GDM1 (cell line): ENCODE measurements at places on chromosomes 11 and 22.

DNA sequence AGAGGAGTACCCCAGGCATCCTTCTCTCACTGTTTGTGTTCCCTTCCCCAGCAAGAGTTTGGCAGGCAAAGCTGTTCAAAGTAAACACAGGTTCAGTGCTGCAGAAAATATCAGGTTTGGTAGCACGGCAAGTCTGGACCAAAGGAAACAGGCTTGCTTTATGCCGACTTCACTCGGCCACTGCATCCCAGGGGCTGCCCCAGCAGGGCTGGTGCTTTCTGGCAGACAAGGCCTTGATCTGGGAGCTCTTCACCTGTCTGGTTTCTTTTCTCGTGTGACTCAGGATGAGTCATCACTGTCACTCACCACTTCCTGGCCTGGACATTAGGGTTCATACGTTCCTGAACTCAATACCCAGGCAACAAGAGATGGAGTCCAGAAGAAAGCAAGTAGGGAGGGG is 52.6 kb upstream of the NAV2 start:
- DNase-seq, result no peak

GRCh38 chr11:62004473-62004872 is 37.0 kb upstream of the FTH1 start:
- no peak for DNase-seq

- no peak for DNase-seq
Measured at GRCh38 chr11:1761857-1762536, 1.7 kb downstream of the CTSD start.

- no peak for DNase-seq
Measured at GRCh38 chr22:27206374-27207133, 549.2 kb downstream of the MIAT start.

DNA sequence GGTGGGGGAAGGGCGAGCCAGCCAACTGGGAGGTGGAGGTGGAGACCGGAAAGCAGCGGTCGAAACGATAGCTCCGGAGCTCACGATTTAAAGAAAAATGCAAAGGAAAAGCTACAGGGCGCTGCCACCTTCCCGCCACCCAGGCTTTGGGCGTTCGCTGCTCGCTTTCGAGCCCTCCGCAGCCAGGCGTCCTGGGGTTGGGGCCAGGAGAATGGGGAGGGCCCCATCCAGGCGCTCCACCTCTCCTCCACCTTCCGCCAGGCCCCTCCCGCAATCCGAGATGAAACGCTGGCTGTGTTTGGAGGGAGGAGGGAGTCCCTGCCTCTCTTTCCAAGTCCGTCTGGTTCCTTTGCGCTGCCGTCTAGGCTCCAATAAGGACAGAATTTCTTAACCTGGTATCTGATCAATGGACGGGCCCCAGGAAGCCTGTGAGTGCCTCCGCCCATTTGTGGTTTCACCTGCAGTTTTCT is 483 bp upstream of the ABTB2 start:
- DNase-seq, result no peak

DNA sequence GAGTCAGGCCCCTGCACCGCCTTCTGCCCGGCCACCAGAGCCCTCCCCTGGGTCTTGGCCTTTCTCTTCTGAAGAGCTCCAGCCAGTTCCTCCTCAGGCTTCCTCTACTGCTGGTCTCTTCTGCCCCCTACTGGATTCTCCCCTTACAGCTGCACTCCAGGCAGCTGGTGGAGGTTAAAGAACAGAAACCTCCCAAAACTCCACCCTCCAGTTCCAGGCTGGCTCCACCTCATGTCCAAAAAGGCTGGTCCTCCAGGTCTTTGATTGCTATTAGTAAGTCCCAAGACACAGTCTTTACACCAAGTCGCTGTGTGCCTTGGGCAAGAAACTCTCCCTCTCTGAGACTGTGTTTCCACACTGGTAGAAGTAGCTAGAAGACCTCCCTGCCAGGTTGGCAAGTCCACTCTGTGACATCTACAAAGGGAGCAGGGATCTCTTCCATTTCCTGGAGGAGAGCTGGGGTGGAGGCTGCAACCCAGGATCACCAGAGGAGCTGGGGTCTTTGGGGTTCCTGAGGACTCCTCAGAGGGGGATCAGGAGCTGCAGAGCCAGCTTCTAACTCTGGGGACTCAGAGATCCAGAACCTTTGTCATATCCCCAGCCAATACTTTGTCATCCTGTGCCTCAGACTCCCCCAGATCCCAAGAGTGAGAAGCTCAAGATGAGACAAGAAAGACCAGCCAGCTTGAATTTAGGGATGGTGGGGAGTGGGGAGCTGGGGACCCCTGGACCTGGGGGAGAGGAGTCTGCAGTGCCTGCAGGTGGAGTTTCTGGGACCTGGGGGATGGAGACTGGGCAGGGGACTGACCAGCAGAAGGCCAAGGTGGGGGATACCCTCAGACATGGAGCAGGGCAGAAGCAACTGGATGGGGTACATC is 3.4 kb upstream of the IGLL5 start:
- peak; percentile 70 for DNase-seq

DNA sequence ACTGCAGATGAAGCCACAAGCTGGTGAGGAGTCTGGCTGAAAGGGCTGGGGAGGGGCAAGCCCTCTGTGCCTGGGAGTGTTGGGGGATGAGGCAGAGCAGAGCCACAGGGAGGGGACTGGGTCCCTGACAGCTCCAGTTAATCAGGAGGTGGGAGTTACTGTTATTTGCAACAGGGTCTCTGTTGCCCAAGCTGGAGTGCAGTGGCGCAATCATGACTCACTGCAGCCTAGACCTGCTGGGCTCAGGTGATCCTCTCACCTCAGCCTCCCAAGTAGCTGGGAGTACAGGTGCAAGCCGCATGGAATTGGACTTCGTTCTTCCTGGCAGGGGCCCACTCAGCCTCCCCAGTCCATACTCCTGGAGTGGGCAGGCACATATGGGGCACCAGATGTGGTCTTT is 7.7 kb downstream of the SCN2B start:
- no peak for DNase-seq

- DNase-seq, result peak; percentile 14
Measured at GRCh38 chr11:3021125-3021524, 29.0 kb upstream of the NAP1L4 start.

GRCh38 chr22:48424661-48425060 is 1403.0 kb downstream of the BRD1 start:
- DNase-seq, result no peak

GRCh38 chr11:100177651-100178050 is 509.4 kb upstream of the ARHGAP42 start:
- DNase-seq, result no peak

DNA sequence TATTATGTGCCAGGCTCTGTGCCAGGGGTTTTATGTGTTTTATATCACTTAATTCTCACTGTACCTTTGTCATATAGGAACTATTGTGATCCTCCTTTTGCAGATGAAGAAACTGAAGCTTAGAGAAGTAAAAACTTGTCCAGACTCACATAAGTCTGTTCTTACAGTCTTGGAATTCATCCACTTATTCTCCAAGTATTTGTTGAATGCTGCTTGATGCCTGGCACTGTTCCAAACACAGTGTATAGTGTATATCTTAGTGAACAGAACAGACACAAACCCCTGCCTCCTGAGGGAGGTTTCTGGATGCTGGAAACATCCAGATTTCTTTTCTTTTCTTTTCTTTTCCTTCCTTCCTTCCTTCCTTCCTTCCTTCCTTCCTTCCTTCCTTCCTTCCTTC is 29.0 kb upstream of the FGF3 start:
- no peak for DNase-seq

DNA sequence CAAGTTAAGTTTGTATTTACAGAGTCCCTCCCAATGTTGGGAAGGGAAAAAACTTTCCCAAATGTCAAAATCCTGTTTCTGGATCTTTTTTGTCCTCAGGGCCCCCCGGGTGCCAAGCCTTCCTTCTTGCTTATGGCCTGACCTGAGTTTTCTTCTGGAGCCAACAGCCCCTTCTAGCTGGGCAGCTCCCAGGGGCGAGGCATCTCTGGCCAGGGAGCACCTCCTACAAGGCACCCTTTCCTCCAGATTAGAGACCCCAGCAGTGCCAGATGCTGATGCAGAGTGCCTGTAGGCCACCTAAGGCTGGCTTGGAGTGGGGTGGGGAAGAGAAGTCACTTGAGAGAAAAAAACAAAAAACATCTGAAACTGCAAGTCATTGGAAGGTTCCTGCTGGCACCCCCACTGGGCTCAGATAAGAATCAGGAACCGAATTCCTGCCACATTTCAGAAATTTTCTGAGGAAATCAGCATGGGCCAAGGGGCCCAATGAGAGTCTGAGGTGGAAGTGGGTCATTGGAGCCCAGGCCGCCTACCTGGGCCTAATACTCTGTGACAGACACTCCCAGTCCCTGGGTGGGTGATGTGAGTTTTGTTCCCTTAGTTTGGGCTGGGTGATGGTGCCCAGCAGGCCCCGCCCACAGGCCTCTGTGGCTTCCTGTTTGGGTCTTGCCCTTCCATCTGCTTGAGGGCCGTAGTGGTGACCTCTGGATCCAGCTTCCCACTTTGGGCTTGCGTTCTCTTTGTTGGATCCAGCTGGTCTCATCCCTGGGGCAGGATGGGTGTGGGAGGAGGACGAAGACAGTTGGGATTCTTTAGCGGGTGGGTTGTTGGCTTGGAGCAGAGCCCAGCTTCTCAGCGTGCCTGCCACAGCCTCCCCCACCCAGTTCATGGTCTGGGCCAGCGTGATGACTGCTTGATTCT is 40.6 kb downstream of the PARVA start:
- no peak for DNase-seq

- no peak for DNase-seq
Measured at GRCh38 chr11:131982154-131982553, 611.7 kb downstream of the NTM start.

DNA sequence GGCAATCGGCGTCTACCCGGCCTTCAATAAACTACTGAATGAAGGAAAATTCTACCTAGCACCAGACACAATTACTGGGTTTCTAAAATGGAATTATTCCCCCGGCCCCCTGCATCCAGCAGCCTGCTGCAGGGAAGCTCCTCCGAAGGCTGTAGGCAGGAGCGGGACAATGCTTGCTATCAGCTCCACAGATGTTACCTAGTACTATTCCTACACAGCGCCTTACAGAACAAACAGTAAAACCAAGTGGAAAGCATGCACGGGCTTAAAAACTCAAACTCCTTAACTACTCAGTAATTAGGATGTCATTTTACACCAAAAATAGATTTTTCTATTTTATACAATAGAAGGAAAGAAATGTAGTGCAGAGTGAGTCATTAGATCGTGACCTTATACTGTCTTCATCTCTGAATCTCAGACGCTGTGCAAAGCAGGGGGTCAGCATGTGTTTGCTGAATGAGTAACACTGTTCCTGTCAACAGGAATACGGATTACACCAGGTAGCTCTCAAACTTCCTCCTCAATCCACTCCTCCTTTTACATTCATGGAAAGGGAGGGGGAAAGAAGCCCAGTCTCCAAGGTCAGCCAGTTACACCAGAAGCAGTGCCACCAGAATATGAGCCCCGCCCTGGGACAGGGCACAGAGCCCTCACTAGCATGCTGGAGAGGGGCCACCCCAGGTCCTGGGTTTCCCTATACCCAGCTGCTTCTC is 74.9 kb downstream of the PACSIN2 start:
- no peak for DNase-seq

DNA sequence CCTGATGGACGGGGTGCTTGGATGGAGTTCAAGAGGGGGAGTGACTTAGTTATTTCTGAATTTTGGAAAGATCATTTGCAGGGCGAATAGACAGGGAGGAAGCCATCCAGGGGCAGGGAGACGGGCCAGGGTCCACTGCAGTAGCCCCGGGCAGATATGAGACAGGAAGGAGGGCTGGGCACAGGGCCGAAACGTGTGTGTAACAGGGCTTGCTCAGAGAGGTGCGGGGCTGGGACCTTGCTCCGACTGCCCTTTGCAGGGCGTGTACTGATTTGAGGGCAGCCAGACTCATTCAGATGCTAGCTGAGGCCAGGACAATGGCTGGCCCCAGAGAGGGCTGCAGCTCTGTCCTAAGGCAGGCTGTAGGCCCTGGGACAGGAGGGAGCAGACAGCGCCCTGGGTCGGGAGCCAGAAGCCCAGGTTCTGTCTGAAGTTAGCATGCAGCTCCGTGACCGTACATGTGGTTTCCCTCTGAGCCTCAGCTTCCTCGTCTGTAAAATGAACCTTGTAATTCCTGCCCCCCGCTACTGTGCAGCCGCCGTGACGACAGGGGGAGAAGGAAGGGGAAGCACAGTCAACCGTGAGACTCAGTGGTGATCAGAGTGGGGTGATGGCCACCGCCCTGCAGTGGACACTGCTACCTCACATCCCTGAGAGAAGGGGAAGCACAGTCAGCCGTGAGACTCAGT is 103.4 kb downstream of the PHF21B start:
- DNase-seq, result no peak

- peak; percentile 5 for DNase-seq
Measured at GRCh38 chr11:101860696-101861427, 53.9 kb upstream of the CEP126 start.
